ENCODE measurements at places on chromosomes 13 and 19.
A peak's percentile ranks its signal among the peaks of the same experiment; 100 is the strongest.

- DNase-seq, result no peak
These were observed 83.8 kb downstream of the RNASEH2B start for GRCh38 chr13:50993371-50993770.

GRCh38 chr13:113105921-113106452 lies 396 bp downstream of the F7 start:
- DNase-seq, result no peak

GRCh38 chr19:14081797-14082674 lies 3.5 kb downstream of the C19orf67 start:
- DNase-seq, result peak; percentile 28

- no peak for DNase-seq
These were observed 192.1 kb upstream of the GPR12 start for GRCh38 chr13:26952551-26953143.

DNA sequence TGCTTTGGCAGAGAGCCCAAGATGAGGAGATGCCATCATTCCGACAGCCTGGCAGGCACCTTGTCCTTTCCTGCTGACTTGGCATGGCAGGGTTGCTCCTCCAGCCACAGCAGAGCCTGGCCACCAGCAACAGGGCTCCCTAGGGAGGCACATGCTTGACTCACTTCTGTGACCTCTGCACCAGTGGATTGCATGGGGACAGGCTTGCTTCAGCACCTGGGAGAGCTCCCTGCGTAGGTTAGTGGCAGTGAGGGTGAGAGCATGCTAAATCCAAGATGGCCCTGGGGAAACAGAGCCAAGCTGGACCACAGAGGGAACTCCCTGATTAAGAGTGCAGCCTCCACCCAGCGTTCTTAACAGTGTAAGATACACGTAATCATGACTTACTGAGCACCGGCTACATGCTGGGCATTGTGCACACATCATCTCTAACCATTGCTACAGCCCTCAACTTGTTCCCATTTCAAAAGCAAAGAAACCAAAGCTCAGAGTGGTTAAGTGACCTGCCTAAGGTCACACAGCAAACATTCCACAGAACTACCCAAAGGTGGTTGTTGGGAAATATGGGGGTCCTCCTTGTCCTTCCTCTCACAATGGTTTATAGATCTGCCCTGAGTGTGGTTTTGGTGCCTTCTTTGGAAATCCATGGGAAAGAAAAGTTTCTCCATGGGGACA lies 116.6 kb upstream of the UQCRFS1 start:
- DNase-seq, result no peak

DNA sequence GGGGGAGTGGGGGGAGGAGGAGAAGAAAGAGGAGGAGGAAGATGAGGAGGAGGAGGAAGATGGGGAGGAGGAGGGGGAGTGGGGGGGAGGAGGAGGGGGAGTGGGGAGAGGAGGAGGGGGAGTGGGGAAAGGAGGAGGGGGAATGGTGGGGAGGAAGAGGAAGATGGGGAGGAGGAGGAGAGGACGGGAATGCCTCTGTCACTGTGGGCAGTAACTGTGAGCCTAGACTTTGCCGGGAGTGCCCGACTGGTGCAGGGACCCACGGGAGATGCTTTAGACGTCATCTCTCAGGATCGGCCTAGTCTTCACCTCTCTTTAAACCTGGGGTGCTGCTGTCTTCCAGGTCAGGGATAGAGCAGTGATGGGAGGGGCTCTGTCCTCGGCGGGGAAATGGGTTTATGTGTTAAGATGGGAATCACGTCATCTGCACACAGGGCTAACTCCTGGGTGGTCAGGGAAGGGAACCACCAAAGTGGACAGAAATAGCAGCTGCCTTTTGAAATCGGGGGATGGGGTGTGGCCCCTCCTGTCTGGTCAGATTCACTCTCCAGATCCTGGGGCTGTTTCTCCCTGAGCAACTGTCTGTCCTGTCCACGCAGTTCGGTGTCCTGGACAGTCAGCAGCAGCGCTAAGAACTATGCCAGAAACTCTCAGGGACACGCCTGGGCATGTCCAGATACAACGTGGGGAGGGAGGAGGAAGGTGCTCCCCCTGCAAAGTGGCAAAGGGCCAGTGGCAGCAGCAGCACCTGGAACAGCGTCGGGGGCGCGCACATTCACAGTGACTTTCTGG lies 26.9 kb downstream of the GAS6 start:
- DNase-seq, result peak; percentile 93

Measured in choroid plexus epithelial cell (primary cell).